Endodermal cell (in vitro differentiated cells): ENCODE measurements at places on chromosomes 6 and 20.

DNA sequence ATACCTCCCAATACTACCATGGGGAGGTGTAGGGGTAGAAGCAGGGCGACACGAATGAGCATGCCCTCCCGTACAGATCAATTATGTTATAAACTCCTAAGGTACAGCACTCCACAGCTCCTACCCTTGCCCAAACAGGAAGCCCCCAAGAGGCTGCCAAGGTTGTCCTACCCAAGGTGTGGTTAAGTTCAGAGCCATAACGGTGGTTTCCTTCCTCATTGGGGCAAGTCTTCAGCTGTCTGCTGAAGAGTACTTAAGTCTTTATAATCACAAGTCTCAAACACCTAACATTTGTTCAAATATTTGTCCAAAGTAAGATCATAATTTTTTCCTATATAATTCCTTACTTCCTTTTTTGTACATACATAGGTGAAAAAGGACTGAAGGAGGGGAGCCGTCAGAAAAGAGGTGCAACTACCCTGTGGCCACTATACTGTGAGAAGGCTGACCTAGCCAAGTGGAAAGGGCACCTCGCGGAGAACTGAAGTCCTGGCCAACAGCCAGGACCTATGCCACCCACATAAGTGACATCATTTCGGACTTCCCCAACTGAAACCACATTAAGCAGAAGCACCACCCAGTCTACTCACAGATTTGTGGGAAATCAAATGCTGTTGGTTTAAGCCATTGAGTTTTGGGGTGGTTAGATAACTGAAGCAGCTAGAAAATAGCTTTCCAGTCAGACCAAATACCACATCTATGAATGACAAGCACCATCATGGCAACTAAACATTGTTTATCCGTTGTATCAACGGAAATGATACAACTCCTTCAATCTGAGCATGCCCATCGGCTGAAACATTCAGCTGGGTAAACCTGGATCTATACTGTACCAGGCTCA is 2.9 kb upstream of the RAB22A start:
- DNase-seq, result no peak

- DNase-seq, result no peak
Observed at GRCh38 chr6:6654599-6655575, 66.4 kb downstream of the LY86 start.

GRCh38 chr6:122347280-122347679 is 52.2 kb upstream of the HSF2 start:
- no peak for DNase-seq

- DNase-seq, result no peak
Observed at GRCh38 chr6:56532766-56533551, 109.7 kb downstream of the DST start.

DNA sequence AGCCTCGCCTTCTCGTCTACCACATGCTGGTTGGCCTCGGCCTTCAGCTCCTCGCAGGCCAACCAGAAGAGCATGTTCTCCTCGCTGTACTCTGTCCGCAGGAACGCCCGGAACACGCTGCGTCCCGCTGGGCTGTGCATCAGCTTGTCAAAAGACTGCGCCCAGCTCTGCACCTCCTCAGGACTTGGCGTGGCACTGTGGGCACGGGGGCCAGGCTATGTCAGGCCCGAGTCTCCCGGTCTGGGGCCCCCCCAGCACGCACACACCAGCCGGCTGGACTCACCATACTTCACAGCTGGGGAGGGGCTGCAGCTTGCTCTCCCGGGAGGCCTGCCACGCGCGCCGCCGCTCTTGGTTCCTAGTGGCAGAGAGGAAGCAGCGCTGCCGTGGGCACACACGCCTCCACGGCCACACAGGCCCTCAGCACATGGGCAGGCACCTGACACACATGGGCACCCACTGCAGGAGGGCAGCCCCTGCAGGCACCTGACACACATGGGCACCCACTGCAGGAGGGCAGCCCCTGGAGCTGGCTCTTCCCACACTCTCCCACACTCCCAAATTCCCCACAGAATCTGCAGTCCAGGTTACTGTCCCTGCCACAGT is 5.0 kb downstream of the RGS19 start:
- no peak for DNase-seq

DNA sequence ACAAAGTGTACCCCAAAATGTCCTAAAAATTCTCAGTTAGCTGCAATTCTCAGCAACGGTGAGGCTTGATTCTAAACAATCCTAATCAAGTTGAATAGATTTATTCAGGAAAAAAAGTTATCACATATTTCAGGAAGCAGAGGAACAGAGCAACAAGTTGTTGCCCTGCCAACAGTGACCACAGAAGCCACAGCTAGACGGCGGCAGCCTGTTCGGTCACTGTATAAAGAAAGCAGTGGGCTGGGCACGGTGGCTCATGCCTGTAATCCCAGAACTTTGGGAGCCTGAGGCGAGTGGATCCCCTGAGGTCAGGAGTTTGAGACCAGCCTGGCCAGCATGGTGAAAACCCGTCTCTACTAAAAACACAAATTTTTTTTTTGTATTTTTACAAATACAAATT is 171.2 kb upstream of the BMP5 start:
- DNase-seq, result no peak

DNA sequence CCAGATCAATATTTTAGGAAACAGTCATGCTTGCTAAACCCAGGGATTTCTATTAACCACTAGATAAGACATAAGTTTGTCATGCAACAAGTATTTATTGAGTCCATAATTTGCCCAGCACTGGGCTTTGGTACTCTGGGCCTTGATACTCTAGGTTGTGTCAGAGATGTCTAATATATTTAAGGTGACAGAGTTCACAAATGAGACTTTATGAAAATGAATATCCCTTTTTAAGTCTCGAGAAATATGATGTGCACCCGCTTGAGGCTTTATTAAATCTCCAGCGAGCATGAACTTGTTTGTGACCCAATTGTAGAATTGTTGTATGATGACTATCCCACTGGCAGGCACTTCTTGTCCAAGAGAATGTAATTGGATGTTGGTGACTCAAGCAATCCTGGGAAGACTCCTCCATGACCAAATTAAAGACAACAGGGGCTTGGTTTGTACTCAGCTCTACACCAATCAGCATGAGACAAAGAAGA is 109.2 kb downstream of the ESR1 start:
- no peak for DNase-seq

DNA sequence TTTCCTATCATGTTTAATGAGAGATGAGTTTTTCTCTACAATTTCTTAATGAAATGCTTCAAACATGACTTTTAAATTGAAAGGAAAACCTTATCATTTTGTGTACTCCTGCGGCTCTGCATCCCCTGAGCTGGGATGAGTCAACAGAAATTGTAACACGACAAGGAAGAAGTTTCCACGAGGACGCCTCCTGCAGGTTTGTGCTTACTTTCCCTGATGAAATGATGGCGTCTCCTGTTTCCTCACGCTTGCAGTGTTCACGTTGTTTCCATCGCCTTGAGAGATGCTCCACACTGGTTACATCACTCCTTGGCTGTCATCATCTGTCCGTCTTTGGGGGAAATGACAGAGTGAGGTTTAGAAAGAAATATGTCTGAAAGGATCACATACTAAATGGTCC is 233.7 kb upstream of the ZFP64 start:
- DNase-seq, result no peak

GRCh38 chr6:36333931-36334725 is 2.6 kb downstream of the BNIP5 start:
- DNase-seq, result peak; percentile 53

DNA sequence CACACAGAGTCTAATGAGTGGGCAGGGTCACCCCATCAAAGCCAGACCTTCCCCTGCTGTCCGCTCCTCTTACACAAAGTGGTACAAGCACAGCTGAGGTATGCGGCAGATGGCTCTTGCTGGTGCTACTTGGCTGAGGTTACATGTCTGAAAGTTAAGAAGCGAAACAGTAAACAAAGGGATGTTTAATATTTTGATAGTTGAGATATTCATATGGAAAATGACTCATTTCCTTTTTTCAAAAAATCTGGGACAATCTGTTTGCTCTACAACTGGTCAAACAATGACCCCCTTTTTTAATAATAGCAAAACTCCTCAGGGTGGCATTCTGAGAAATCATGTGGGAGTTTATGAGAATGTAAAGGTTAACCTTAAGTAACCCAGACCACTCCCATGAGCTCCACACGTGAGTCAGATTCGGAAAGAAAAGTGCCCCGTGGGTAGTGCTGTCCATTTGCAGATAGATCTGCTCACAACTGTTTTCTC is 245.3 kb downstream of the TBXT start:
- no peak for DNase-seq

GRCh38 chr20:16189371-16189770 is 383.9 kb downstream of the KIF16B start:
- DNase-seq, result peak; percentile 48

DNA sequence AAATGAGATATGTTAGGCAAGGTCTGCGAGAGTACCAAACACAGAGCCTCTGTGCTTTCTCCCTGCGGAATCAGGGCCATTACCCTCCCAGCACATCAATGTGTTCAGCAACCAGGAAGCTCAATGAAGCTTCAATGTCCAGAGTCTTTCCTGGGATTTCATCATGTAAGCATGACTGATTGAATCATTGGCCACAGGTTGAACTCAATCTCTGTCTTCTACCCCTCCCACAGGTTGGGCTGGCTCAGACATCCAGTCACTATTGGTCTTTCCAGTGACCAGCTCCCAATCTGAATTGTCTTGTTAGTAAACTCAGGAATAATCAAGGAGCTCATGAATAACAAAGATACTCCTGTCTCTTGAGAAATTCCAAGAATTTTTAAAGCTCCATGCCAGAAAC is 2.7 kb upstream of the DTD1 start:
- peak; percentile 80 for DNase-seq

GRCh38 chr6:43843097-43843645 is 73.2 kb downstream of the VEGFA start:
- DNase-seq, result no peak

- DNase-seq, result no peak
Observed at GRCh38 chr6:73704260-73704659, 8.3 kb downstream of the CD109 start.

DNA sequence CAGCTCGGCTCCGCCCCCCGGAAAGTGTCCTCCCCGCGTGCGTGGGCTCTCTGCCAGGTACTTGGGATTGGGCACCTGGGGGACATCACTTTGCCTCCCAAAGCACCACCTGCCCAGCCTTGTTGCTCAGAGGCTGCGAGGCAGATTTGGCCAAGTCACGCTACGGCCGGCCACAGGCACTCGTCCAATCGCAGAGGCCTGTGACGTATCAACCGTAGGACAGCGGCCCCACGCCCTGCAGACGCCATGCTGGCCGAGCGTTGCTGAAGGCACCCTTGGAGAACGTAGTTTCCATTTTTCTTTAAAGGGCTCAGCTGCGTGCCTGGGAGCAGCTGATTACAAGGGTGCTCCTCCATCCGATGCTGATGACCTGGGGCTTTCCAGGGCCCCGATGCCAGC is 3.1 kb downstream of the NTSR1 start:
- DNase-seq, result no peak

- DNase-seq, result no peak
Observed at GRCh38 chr6:108207013-108207412, 41.2 kb downstream of the NR2E1 start.

GRCh38 chr6:37926661-37927060 is 107.1 kb downstream of the ZFAND3 start:
- DNase-seq, result no peak
